Activated gamma-delta T cell treated with anti-CD3 and anti-CD28 coated beads, Interleukin-2, amount 50 U/mL, for 16 hours (primary cell): ENCODE measurements at places on chromosomes 3 and 15.

- no peak for DNase-seq
Measured at GRCh38 chr3:145936971-145937370, 224.0 kb downstream of the PLOD2 start.

GRCh38 chr3:130960139-130960795, 66.4 kb downstream of the ASTE1 start:
- DNase-seq: no peak

DNA sequence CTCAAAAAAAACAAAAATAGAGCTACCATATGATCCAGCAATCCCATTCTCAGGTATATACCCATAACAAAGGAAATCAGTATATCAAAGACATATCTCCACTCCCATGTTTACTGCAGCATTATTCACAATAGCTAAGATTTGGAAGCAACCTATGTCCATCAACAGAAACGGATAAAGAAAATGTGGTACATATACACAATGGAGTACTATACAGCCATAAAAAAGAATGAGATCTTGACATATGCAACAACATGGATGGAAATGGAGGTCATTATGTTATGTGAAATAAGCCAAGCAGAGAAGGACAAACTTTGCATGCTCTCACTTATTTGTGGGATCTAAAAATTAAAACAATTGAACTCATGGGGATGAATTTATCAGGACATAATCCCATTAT, 19.6 kb downstream of the PEAK1 start:
- DNase-seq: no peak

DNA sequence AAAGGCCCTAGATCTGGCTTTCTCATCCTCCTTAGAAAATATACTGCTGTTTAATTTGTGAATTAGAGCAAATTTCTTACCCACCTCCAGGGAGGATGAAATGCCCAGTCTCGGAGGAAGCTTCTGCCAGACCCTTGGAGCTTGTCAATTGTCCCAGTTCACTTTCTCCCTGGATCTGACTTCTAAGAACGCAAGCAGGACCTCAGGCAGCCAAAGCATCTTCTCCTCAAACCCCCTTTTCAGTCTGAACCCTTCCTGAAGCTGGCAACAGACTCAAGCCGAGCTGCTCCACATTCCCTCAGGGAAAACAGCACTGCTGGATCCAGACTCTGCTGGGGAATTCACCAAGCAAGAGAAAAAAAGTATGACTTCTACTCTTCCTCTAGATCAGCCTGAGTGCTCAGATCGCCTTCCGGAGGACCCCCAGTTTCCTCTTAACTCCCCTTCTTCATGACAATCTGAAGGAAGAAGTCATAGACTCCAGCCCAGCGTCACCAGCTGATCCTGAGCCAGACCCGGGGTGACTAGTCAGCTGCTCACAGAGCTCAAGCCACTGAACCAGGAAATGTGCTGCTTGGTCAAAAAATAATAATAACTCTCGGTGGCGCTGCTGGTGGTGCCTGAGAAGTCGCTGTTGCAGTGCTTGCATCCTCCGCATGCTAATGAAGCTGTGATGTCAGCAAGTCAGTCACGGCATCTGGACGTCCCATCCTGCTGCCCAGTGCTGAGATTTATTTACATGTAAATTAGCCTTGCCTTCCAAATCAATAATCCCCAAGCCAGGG, at the start of gene PRICKLE2:
TSS of gene PRICKLE2 (minus strand) at position 641 of the 785 bp plus-strand sequence. CDS start 26,539 bp downstream, outside the sequence.
- no peak for DNase-seq

DNA sequence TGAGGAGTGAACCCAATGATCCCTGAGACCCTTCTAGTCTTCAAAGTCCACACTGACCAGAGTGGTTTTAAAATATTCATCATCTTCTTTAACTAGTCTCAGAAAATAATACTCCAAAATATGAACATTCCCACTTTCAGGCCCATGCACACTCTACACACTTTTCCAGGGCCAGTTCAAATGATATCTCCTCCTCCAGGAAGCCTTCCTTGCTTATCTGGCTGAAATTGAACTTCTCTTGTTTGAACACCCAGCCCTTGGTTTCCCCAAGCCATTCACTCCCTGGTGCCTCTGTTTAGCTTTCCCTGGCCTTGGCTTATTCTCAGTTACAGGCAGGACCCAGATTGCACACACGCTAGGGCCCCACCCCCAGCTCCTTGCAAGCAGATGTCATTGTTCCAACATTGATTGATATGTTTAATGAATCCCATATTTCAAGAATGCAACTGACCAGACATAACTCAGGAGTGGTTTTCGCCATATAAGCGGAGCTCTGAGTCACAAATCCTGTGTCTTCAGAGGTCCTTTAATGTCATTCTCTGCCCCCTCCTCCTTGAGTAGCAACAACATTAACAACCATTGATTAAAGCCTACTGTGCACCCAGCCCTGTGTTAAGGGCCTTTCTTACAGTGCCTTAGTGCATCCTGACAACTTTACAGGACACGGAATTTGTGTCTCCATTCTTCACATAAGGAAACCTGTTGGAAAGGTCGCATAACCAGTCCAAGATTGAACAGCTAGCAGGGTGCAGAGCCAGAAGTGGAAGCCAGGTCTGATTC, 2.1 kb downstream of the ITGA11 start:
- no peak for DNase-seq

- no peak for DNase-seq
Measured at GRCh38 chr3:55770077-55770476, 283.0 kb upstream of the WNT5A start.

DNA sequence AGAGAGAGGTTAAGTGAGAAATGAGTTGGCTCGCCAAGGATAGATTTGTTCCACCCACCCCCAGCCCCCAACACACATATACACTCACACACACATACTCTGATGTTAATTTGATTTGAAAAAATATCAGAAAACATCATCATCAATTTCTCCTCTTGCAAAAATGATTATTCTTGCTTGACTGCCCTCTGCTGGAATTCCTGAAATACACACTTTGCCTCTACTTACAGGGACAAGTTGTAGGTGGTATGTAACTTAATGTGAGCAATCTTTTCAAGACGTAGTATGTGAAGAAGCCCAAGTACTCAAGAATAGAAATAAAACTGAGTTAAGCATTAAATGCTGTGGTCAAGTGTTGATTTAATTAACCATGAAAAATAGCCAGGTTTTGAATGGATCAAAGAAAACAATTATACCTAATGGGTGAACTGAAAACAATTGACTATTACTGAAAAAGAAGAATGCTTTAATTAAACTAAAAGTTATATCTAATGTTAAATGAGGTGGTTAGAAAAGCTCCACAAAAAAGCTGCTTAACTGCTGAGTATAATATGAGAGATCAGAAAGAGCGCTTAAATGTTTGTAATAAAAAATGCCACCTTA, 46.6 kb upstream of the MDFIC2 start:
- no peak for DNase-seq

DNA sequence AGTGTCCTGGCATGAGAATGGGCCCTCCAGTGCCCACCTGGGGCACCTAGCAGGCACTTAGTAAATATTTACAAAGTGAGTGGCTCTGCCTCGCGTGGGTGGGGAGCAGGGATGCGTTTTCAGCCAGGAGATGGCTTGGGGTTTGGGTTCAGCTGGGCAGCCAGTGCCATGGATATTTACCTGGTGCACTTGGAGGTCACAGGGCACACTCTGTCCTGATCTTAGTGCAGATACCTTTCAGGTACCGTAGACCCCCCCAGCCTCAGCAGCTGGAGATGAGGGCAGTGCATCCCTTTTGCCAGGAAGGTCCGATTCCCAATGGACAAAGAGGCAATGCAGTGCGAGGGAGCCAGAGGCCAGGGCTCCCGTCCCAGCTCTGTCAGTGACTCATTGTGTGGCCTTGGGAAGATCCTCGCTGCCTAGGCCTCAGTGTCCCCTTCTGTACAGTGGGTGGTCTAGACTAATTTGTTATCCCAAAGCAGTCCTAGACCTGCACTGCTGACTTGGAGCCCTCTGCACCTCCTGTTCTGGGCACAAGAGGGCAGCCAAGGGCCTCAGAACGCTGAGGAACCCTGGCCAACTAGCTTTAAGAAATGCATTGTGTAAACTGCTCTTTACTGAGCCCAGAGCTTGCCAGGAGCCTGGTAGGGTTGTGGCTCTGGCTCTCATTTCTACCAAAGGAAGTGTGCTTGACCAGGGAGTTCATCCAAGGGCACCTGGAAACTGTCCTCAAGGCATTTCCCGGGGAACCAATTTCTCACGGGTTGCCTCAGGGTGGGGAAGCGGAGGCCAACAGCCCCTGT, 16.0 kb downstream of the HDAC11 start:
- peak; percentile 47 for DNase-seq

GRCh38 chr15:68407886-68408881, 23.8 kb downstream of the ITGA11 start:
- DNase-seq: no peak

GRCh38 chr15:35629766-35630165, 83.8 kb upstream of the DPH6 start:
- no peak for DNase-seq

DNA sequence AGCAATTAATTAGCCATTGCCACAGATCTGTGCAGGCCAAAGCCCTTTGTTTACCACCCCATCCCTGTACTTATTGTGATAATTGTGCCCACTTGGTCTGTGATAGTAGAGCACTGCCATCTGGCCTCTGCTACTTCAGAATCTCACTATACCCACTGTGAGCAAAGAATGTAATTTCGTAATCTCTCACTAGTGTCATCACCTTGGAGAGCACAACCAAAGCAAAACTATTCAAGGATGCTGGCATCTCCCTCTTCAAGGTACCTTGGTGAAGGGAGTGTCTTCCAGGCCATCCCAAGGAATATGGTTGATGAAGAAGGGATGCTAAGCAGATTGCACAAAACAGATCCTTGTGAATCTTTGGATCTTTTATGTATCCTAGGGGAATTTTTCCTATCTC, 34.7 kb upstream of the NOX5 start:
- no peak for DNase-seq

DNA sequence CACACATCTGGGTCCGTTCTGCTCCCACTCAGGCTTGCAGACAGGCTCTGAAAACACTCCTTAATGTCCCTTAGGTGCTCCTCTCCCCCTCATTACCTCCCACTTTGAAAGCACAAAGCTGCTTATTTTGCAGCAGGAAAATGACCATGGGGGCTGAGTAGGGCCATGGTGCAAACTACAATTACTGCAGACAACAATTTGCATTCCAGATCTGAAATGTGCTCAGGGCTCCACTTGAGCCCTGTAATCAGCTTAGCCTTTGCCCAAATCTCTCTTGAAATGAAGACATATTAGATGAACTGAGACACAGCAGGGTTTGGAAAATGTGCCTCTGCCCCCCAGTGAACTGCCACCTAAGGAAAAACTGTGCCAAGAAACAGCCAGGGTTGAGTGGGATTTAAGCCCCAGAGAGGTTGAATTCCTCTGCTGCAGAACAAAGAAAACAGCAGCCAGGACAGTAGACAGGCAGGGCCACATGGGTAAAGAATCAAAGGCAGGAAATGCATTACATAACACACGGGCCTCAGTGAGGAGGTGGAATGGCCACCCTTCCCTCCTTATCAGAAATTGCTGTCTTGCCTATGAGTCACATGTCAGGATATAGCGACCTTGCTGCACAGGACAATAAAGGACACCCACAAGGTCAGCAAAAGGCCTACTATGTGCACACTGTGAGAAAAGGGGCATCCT, 126.8 kb upstream of the ARHGEF3 start:
- DNase-seq: no peak

GRCh38 chr3:106839576-106840280, 537.5 kb upstream of the CCDC54 start:
- no peak for DNase-seq

GRCh38 chr15:67444100-67444499, 76.8 kb upstream of the C15orf61 start:
- DNase-seq: no peak

DNA sequence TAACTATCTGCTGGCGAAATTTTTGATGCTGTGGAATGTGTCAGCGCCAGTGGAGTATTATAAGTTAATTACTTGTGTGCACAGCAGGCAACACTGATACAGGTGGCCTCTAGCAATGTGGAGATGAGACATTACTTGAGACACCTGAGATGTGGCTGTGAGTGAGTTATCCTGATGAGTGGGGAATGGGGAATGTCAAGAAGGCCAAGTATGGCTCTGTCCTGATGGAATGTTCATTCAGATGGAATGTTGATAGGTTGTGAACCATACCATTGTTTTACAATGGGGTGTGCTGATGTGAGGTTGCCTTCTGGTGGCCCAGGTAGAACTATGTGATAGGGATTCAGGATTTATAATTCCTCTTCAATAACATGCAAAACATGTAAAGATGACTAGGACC, 404.8 kb downstream of the PTPRG start:
- no peak for DNase-seq

GRCh38 chr15:66452971-66453580, 44.5 kb downstream of the SNAPC5 start:
- DNase-seq: no peak

GRCh38 chr3:48656841-48657281, 5.8 kb downstream of the CELSR3 start:
- no peak for DNase-seq

DNA sequence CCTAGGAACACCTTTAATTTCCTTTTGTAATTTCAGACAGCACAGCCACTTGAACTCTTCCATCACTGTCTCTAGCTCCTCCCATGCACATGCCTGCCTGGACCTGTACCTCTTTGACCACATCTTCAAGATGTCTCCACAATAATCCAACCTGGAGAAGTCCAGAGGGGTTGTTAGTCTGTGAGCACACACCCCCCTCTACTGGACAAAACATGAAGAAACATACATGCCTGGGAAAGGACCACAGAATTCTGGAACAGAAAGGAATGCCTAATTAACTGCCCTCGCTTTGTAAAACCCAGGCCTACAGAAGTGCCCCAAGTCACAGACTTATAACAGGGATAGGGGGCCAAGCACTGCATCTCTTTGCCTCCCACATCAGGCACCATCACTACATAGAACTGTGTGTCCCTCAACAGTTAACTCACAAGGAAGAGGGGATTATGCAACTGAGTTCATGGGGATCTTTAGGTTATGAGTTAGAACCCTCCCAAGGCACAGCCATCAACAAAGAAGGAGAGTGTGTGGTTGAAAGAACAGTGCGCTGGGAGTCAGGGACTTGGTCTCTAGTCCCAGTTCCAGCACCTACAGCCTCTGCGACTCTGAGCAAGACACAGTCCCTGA, 61.7 kb downstream of the FMN1 start:
- DNase-seq: no peak

DNA sequence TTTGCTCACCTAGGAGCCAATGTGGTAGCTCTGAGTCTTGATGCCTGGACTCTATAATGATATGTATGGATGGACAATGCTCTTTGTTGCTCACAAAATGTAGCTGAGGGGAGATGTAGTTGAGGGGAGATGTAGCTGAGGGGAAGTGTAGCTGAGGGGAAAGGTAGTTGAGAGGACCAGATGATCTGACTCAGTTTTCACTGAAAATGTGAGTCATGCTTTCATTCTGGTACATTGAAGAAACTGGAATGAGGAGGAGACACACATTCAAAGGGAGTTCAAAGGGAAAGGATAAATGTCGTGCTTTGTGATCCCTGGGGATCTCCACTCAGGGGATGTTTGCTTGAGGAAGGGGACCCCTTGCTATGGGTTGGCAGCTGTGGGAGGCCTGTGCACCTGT, 302.9 kb upstream of the TRIM42 start:
- DNase-seq: no peak

GRCh38 chr3:161475905-161476304, 20.7 kb upstream of the OTOL1 start:
- DNase-seq: no peak

DNA sequence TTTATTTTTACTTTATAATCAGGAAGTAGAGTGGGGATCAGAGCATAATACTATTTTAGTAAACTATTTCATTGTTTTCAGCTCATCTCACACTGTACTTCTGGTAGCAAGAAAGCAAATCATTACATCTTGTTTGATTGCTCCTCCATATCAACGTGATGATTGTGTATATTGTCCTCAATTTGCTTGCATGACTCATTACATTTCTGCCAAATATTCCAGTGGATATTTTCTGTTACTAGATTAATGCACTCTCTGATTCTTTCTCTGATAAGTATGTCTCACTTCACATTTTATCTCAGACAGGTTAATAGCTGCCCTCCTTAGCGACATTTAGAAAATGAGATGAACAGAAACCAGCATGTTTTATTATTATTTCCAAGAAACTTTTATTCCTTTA, 1145.3 kb downstream of the OTOL1 start:
- DNase-seq: no peak
